CMK (cell line): ENCODE measurements at places on chromosomes 2 and 18.

- no peak for DNase-seq
Measured at GRCh38 chr2:179790235-179791217, 70.9 kb downstream of the ZNF385B start.

GRCh38 chr2:112625474-112626114, 20.1 kb upstream of the SLC20A1 start:
- no peak for DNase-seq

GRCh38 chr18:48961547-48961946, 10.8 kb upstream of the SMAD7 start:
- DNase-seq = no peak

GRCh38 chr2:241506793-241507429, 1.5 kb downstream of the STK25 start:
- DNase-seq = no peak

- DNase-seq = no peak
Measured at GRCh38 chr2:209644842-209645241, 126.8 kb upstream of the UNC80 start.

GRCh38 chr18:3747176-3747973, 297.4 kb downstream of the TGIF1 start:
- DNase-seq = no peak

DNA sequence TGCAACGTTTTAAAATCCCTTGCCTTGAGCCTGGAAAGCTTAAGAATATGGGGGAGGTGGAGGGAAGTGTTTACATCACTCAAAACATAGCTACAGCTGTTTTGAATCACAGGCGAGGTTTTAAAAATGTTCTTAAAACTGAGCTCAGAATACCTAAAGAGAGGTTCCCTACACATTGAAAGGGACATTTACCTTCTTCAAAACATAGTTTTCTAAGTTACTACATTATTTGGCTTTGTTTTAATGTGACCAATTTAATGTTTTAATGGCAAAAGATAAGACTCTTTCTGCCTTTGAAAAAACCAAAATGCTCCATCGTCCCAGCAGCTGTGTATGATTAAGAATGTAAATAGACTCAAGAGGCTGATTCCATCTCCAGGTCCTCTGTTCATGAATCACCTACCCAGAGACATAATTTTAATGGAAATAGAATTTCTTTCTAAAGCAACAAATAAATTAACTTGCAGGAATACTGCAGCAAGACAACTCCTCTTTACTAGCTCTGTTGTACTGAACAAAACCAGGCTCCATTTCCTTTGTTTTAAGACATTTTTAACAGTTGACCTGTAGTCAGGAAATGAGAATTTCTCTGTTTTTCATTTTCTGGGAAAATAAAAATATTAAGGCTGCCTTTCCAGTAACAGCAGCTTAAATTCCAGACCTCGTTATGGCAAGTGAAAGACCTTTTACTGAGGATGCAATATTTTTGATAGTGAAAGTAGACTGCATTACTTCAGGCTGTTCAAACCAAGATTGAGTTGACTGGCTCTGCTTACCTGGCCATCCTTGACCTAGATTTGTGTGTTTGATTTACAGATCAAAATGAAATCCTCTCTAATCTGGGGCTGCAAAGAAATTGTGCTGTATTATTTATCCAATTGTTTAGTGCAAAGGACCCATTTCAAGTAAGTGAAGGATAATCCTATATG, 33.7 kb upstream of the WDR75 start:
- no peak for DNase-seq

DNA sequence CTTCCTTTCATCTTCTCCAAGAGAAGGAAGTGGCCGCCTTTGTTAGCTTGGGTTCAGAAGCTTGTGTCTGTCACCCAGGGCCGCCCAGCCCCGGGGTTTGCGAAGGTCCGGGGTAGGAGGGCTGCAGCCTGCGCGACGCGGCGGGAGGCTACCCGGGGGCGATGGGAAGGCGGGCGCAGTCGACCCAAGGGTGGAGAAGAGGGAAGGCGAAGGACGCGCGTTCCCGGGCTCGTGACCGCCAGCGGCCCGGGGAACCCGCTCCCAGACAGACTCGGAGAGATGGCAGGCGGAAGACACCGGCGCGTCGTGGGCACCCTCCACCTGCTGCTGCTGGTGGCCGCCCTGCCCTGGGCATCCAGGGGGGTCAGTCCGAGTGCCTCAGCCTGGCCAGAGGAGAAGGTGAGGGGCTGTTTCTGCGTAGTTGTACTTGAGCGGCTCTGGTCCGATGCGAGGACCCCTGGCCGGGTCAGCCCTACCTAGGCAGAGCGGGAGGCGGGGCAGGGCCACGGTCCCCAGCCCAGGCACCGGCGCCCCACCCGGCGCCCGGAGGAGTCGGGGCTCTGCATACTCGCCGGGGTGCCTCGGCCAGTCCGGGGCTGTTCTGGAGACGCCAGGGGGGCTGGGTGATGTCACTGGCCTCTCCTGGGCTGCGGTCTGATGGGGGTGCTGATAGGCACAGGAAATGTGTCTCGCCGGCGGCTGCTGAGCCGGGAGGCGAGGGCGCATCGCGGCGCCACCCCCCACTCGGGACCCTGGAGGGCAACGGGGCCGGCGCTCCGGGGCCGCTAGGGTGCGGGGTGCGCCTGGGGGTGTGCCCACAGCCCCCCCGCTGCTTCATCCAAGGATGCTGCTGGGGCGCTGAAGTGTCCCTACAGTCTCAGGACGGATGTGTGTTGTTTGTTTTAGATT, at the start of gene QPCT:
Gene QPCT, plus strand, starts transcription at position 178 of the 909 bp plus-strand sequence. Its CDS starts 102 bp downstream, at position 280.
- DNase-seq = no peak

GRCh38 chr2:56981554-56981953, 797.8 kb downstream of the CCDC85A start:
- DNase-seq = no peak

- no peak for DNase-seq
Measured at GRCh38 chr2:240648650-240649275, 23.5 kb downstream of the GPR35 start.
